NCI-H1105 treated with DMSO at 0.1 percent for 48 hours (cell line): ENCODE measurements at places on chromosomes 6 and 20.

DNA sequence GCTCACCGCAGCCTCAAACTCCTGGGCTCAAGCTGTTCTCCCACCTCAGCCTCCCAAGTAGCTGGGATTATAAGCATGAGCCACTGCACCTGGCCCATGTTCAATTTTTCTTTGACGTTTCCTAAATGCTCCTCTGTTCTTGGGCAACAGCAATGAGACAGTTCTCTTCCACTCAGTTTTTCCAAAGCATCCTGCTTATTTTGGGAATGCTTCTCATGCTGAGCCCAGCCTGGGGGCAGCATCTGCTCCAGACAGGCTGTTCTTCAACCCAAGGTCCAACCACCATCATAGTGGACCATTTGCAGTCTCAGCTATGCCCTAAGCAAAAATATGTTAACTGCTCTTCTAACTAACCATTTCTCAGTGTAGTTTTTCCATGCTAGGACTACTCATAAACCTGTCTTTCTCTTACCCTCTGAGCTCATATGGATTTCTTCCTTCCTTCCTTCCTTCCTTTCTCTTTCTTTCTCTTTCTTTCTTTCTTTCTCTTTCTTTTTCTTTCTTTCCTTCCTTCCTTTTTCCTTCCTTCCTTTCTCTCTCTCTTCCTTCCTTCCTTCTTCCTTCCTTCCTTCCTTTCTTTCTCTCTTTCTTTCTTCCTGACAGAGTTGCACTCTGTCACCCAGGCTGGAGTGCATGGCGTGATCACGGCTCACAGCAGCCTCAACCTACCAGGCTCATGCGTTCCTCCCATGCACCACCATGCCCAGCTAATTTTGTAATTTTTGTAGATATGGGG, 48.4 kb downstream of the GCNT2 start:
- DNase-seq: no peak

GRCh38 chr6:164628302-164628931, 681.0 kb downstream of the C6orf118 start:
- no peak for DNase-seq

- DNase-seq: no peak
Observed at GRCh38 chr6:126539022-126539421, 199.1 kb downstream of the CENPW start.

- no peak for DNase-seq
Observed at GRCh38 chr6:28638787-28639430, 113.2 kb downstream of the GPX5 start.

GRCh38 chr6:43817192-43817591, 47.2 kb downstream of the VEGFA start:
- no peak for DNase-seq

DNA sequence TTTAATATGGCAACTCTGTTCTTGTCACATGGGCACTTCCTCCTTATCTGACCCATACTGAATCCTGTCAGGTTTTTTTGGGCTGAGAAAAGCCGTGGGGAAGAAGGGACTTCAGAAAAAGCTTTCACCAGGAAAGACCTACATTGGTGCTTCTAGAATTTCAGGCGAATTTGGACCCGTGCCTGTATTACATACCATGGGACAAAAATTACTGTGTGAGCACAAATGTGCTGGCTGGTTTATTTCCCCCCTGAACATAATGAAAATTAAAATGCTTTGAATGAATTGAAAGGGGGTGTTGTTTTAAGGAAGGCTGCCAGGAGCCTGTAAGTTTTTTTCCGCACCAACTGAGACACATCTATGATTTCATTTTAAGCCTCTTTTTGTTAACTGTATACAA, 29.6 kb downstream of the CAP2 start:
- DNase-seq: no peak

GRCh38 chr20:3929713-3930060, 40.5 kb downstream of the PANK2 start:
- no peak for DNase-seq

DNA sequence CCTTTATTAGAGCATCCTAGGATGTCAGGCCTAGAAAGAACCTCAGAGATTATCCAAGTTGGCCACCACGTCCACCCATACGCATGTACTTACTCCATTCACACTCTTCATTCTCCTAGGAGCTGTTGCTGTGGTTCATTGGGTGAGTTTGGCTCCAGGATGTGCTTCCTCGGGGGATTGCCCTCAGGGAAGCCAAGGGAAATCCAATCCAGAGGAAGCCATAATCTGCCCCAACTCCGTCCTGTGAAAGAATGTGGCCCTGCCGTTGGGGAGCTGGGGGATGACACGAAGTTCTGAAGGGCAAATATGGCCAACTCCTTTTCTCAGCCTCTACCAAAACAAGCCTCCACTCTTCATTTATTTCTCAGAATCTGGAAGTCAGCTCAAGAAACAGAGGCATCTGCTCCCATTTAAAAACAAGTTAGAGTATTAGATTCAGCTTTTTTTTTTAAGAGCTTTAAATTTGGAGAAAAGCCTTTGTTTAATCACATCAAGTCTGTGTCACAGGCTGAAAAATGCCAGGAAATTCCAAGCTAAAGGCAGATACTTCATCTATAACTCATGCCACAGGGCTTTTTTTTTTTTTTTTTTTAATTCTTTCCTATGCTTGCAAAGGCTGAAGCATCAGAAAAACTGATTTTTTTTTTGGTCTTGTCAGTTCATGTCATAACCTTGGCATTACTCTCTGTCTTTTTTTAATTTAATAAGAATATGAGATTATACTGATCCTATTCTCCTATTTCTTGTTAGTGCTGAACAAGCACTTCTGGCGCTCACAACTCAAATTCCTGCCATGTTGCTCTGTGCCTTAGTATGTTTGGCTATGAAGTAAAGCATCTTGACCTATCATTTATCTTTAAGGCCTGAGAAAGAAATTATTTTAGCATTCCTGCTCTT, 480.9 kb upstream of the MARCKS start:
- no peak for DNase-seq
